ENCODE measurements at places on chromosomes 5 and 9. TPM values are rescaled to one million over a fixed set of nuclear protein-coding genes. Genes with fewer than 3 reads are reported as not detected.

- no peak for DNase-seq
Observed at GRCh38 chr9:129270205-129270604, 92.1 kb upstream of the IER5L start.

DNA sequence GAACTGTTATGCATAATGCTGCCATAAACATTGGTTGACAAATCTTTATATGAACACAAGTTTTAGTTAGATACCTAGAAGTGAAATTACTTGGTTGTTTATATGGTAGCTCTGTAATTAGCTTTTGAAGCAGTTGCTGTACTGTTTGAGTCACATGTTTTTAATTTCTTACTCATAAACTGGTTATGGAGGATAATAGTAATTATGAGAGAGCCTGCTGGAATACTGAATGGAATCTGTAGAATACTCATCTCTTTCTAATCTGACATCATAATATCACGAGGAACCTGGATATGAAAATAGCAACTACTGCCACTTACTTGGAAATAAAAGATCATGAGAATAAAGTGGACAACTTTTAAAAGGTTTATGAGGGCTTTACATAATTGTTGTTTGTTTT lies 509.2 kb downstream of the CETN3 start:
- DNase-seq, result no peak

GRCh38 chr5:36239370-36240293 lies 2.1 kb downstream of the NADK2 start:
- DNase-seq, result no peak

DNA sequence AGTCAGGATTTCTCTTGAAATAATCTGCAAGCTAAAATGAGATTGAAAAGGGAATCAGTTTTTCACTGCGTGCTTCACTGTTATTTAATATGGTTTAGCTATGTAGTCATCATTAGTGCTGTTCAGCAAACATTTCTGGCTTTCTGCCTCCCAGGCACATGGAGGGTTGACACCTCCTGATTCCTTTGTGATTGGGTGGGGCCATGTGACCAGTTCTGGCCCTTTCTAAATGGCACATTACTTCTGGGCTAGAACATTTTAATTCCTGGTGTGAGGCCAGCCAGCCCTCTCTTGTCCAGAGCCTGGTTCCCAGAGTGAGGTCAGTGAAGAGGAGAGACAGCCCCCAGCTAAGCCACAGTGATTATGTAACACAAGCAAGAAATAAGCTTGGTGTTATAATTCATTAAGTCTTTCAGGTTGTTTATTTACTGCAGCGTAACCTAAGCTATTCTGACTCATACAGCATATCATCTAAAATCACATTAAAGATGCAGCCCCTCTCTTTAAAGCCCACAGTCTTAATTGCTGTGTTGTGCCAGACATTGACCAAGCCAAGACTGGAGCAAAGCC lies 17.4 kb upstream of the ARSI start:
- no peak for DNase-seq

DNA sequence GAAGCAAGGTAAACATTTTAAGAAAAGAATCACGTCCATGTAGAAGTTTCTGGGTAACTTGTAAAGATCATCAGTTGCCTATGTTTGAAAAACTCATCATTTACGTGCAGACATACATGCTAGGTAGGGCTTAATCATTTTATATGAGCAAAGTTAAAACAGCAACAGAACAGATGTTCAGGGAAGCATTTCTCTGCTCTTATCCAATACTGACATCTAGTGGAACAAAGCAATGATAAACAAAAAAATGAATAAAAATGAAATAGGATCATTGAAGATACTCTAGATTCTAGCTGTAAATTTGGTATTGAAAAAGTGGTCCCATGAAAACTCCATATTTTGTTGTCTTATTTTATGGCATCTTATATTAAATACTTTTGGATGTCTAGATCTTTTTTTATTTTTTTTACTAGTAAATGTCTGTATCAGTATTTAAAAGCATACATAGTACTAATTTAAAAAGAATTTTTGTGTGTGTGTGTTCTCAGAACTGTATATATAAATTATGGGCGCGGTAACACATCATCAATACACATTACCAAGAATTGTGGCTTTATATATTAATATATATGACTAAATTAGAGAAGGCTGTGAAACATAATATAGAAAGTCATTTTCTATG lies 1050.2 kb downstream of the CDH12 start:
- DNase-seq, result no peak

HOMER1 gene
- 14.3 TPM for total RNA-seq

DNA sequence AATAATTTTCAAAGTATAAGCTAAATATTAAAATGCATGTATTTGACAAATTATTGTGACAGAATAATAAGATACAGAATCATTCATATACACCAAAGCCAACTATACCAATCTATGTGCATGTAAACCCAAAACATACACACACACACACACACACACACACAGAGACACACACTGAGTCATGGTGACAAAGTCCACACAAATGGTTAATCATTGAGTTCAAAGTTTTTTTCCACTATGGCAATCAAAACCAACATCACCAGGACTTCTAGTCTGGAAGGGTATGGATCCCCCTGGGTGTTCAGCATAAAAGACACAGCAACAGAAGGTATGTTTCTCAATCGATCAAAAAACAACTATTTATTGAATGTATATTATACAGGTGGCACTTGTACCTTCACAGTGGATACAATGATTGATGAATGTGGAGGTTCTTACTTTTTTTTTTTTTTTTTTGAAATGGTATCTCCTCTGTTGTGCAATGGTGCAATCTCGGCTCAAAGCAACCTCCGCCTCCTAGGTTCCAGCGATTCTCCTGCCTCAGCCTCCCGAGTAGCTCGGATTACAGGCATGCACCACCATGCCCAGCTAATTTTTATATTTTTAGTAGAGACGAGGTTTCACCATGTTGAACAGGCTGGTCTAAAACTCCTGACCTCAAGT lies 137.0 kb downstream of the PDE4D start:
- no peak for DNase-seq

DNA sequence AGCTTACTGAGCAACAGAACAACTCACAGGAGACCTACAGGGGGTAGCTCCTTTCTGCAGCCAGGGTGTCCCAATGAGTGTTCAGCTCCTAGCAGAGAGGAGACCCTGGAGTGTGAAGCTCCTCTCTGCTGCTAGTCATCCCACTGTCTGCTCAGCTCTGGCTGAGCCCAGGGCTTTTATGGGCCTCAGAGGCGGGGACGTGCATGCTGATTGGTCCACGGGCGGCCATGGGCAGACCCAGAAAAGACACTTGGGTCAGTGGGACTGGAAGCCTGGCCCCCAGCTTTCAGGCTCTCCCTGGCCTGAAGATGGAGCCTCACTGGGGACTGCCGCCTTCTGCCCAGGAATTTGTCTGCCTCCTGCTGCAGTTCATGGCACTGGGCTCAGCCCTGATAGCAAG lies 40.6 kb downstream of the TSPAN17 start:
- no peak for DNase-seq

DNA sequence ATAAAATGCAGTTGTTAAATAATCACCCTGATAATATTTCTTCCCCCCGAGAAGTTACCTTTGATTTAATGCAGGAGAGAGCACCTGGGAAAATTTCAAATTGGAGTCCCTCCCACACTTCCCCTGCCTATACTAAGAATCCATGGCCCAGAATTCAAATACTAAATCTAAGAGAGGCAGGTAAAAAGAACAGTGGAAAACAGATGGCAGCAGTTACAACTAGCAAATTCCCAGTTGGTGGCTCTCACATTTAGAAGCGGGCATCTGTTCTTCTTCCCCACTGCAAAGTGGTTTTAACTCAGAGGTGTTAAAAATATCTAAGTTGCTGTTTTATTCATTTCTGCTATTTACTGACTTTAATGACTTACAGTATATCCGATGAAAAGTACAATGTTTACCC lies 210.4 kb upstream of the ELAVL2 start:
- no peak for DNase-seq

GRCh38 chr5:168720575-168720974 lies 141.4 kb upstream of the PANK3 start:
- DNase-seq, result no peak
